Spinal cord (tissue), 10 donors: ENCODE measurements at places on chromosomes 5 and 9. TPM values are rescaled to one million over a fixed set of nuclear protein-coding genes. Genes with fewer than 3 reads are reported as not detected.

Gene SAXO1
- 0.10 TPM for total RNA-seq

Gene KIF12
- 9.0 TPM for total RNA-seq

Gene TRIP13
- 5.8 TPM for total RNA-seq

Gene EIF4E1B
- total RNA-seq = 0.44 TPM

Gene NDUFB6
- total RNA-seq = 48.6 TPM

Gene COL27A1
- 16.9 TPM for total RNA-seq

Gene PCDHAC2
- total RNA-seq = 27.1 TPM

Gene SLC34A1
- total RNA-seq = not detected

Gene SCGB3A2
- not detected for total RNA-seq

GRCh38 chr5:112283034-112283582 lies 136.0 kb downstream of the EPB41L4A start:
- H3K27ac ChIP-seq = peak overlapping the region; percentile 85
- H3K4me1 ChIP-seq = peaks cover 5% of the 10 kb centered on the region
- no peak overlapping the region for H3K4me3 ChIP-seq
- DNase-seq = no peak
- no peaks in the 10 kb centered on the region for H3K27me3 ChIP-seq

DNA sequence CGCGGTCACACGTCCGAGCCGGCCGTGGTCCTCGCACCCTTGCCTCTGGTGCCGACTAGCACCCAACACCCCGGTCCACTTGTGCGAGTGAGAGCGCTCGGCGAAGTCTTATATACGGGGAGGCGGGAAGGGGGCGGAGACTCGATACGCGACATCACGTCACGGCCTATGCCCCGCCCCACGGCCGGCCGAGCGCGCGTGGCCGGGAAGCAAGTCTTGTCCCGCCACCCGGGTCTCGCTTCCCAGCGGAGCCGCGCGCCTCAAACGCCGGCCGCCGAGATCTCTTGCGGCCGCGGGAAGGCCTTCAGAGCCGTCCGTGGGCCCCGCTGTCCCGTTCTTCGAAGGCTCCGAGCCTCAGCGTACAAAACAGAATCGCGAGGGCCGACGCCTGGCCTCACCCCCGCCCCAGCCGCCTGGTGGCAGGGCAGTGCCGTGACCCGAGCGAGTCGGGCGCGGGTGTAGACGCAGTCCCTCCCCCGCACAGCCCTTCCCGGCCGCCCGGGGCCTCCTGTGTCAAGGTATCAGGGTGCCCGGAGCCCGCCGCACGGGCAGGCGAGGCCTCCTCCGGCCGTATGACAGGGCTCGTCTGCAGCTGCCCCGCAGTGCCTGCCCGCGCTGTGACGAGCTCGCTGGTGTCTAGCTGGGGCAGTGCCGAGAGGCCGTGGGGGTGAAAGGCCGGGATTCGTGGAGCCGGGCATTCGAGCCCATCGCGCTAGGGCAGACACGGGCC lies at the start of gene PLK2:
PLK2 (minus strand) TSS at position 85 of the 730 bp plus-strand sequence. CDS start 127 bp downstream, outside the sequence.
- no peaks in the 10 kb centered on the region for H3K27me3 ChIP-seq
- peak within 1 kb of the TSS; percentile 91 for H3K4me3 ChIP-seq
- no peaks in the 10 kb centered on the region for H3K36me3 ChIP-seq
- H3K4me1 ChIP-seq = peaks cover 7% of the 10 kb centered on the region
- peak within 1 kb of the TSS; percentile 93 for H3K27ac ChIP-seq

- no peak overlapping the region for H3K27ac ChIP-seq
- H3K4me3 ChIP-seq = no peak overlapping the region
- no peak for DNase-seq
- H3K36me3 ChIP-seq = no peaks in the 10 kb centered on the region
Measured at GRCh38 chr5:61919920-61920319, 386.1 kb upstream of the KIF2A start.

GRCh38 chr5:57383093-57383861 lies 99.3 kb downstream of the ACTBL2 start:
- H3K27me3 ChIP-seq = no peaks in the 10 kb centered on the region
- DNase-seq = no peak
- H3K4me1 ChIP-seq = no peaks in the 10 kb centered on the region
- H3K27ac ChIP-seq = no peak overlapping the region

DNA sequence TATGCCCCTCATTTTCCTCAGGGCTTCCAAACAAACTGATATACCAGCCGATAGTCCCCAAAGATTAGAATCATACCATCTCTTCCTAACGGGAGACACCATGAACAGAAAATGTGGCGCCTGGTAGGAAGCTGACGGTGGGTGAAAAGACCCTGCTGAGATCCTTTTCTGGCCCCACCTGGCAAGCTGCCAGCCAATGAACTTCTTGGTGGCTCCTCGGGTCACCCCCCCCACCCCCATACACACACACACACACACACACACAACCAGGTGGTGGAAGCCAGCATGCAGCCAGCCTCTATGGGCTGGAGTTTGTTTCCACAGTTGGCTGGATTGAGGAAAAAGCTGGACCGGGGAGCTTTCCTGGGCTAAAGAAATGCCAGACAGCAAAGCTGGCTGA lies 4.8 kb upstream of the CCIN start:
- H3K27ac ChIP-seq = peak overlapping the region; percentile 90
- DNase-seq = no peak
- no peak overlapping the region for H3K4me3 ChIP-seq

- H3K4me3 ChIP-seq = no peak overlapping the region
- no peaks in the 10 kb centered on the region for H3K27me3 ChIP-seq
- no peak for DNase-seq
- no peak overlapping the region for H3K27ac ChIP-seq
- peaks cover 39% of the 10 kb centered on the region for H3K4me1 ChIP-seq
- H3K36me3 ChIP-seq = no peaks in the 10 kb centered on the region
Measured at GRCh38 chr9:36768677-36769076, 196.0 kb downstream of the MELK start.

GRCh38 chr9:129583308-129584038 lies 37.4 kb downstream of the C9orf50 start:
- peaks cover 5% of the 10 kb centered on the region for H3K4me1 ChIP-seq
- no peak overlapping the region for H3K4me3 ChIP-seq
- H3K27me3 ChIP-seq = no peaks in the 10 kb centered on the region

GRCh38 chr5:1515311-1515920 lies 8.3 kb downstream of the LPCAT1 start:
- peaks cover 53% of the 10 kb centered on the region for H3K4me1 ChIP-seq
- H3K4me3 ChIP-seq = no peak overlapping the region
- peaks cover 95% of the 10 kb centered on the region for H3K36me3 ChIP-seq
- no peak overlapping the region for H3K27ac ChIP-seq
- H3K27me3 ChIP-seq = no peaks in the 10 kb centered on the region

GRCh38 chr5:143769026-143769786 lies 42.8 kb upstream of the HMHB1 start:
- no peak for DNase-seq
- no peaks in the 10 kb centered on the region for H3K27me3 ChIP-seq
- H3K27ac ChIP-seq = no peak overlapping the region
- H3K4me1 ChIP-seq = peaks cover 3% of the 10 kb centered on the region

GRCh38 chr5:130137681-130138080 lies 233.4 kb downstream of the CHSY3 start:
- H3K27me3 ChIP-seq = no peaks in the 10 kb centered on the region
- H3K27ac ChIP-seq = no peak overlapping the region
- no peaks in the 10 kb centered on the region for H3K36me3 ChIP-seq
- no peak for DNase-seq

GRCh38 chr9:34143116-34143515 lies 16.6 kb upstream of the DCAF12 start:
- no peak for DNase-seq
- no peak overlapping the region for H3K4me3 ChIP-seq
- no peak overlapping the region for H3K27ac ChIP-seq
- no peaks in the 10 kb centered on the region for H3K27me3 ChIP-seq
- no peaks in the 10 kb centered on the region for H3K4me1 ChIP-seq
- no peaks in the 10 kb centered on the region for H3K36me3 ChIP-seq

DNA sequence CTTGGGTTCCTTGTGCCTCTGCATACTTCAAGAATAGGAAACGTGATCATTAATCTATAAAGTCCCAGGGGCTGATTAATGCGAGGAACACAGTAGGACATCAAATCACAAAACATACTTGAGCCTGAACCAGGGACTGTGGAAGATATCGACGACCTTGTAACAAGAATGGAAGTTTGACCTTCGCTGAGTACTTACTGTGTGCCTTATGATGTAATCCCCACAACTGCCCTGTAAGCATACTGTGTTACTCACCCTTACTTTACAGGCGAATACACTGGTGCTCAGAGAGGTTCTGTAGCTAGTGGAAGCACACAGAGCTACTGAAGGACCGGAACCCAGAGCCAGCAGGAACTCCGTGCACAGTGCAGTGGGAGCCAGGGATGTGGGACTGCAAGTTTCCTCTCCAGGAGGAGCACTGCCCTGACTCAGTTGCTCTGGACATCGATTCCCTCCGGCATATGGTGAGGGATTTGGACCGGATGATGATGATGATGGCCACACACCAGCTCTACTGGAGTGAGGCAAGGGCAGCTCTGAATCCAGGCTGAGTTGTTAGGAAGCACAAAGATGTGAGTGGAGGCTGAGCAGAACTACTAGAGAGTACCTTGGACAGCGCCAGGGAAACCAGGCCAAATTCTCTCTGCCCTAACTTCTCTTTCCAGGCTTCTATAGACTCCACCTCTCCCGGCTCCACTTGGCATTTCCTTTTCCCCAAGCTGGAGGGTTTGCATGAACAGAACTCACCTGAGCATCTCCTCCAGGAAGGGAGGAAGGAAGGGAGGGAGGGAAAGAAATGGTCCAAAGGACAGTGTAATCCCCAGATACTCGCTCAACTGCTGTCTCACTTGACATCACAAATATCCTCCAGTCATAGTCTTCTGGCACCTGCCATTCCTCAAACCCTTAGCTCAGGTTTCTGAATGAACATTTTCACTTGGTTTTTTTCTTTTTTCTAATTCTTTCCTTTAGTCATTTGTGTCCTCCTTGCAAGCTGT lies 1.5 kb upstream of the GABBR2 start:
- H3K27me3 ChIP-seq = peaks cover 19% of the 10 kb centered on the region
- H3K36me3 ChIP-seq = peaks cover 4% of the 10 kb centered on the region
- DNase-seq = no peak
- H3K4me3 ChIP-seq = no peak overlapping the region
- H3K27ac ChIP-seq = no peak overlapping the region

GRCh38 chr9:136185596-136186366 lies 19.1 kb downstream of the LHX3 start:
- no peaks in the 10 kb centered on the region for H3K4me1 ChIP-seq
- peaks cover 21% of the 10 kb centered on the region for H3K27me3 ChIP-seq
- H3K27ac ChIP-seq = no peak overlapping the region
- H3K4me3 ChIP-seq = no peak overlapping the region

- H3K27me3 ChIP-seq = no peaks in the 10 kb centered on the region
- H3K36me3 ChIP-seq = no peaks in the 10 kb centered on the region
- no peak overlapping the region for H3K27ac ChIP-seq
- H3K4me3 ChIP-seq = no peak overlapping the region
- H3K4me1 ChIP-seq = no peaks in the 10 kb centered on the region
- DNase-seq = no peak
Measured at GRCh38 chr5:86748538-86749105, 130.9 kb downstream of the COX7C start.

- H3K36me3 ChIP-seq = no peaks in the 10 kb centered on the region
- H3K4me1 ChIP-seq = no peaks in the 10 kb centered on the region
- H3K27ac ChIP-seq = no peak overlapping the region
- H3K27me3 ChIP-seq = no peaks in the 10 kb centered on the region
- no peak for DNase-seq
Measured at GRCh38 chr5:98603456-98603855, 170.0 kb upstream of the RGMB start.

GRCh38 chr9:3730511-3730922 lies 204.7 kb upstream of the RFX3 start:
- no peak overlapping the region for H3K4me3 ChIP-seq
- H3K27me3 ChIP-seq = no peaks in the 10 kb centered on the region
- no peak for DNase-seq

- no peak overlapping the region for H3K27ac ChIP-seq
- H3K4me3 ChIP-seq = no peak overlapping the region
- no peak for DNase-seq
- no peaks in the 10 kb centered on the region for H3K36me3 ChIP-seq
- H3K27me3 ChIP-seq = no peaks in the 10 kb centered on the region
Measured at GRCh38 chr9:86639899-86640379, 285.7 kb upstream of the TUT7 start.

- H3K27ac ChIP-seq = peak overlapping the region; percentile 78
- H3K27me3 ChIP-seq = no peaks in the 10 kb centered on the region
- H3K36me3 ChIP-seq = peaks cover 5% of the 10 kb centered on the region
- peak overlapping the region; percentile 74 for H3K4me3 ChIP-seq
- H3K4me1 ChIP-seq = peaks cover 42% of the 10 kb centered on the region
Measured at GRCh38 chr9:93574900-93575795, 1.2 kb upstream of the PHF2 start.

GRCh38 chr9:27162045-27162444 lies 53.0 kb downstream of the TEK start:
- no peaks in the 10 kb centered on the region for H3K36me3 ChIP-seq
- peaks cover 4% of the 10 kb centered on the region for H3K4me1 ChIP-seq
- no peak overlapping the region for H3K27ac ChIP-seq
- H3K27me3 ChIP-seq = no peaks in the 10 kb centered on the region
- DNase-seq = peak; percentile 60

- DNase-seq = no peak
- H3K4me1 ChIP-seq = peaks cover 27% of the 10 kb centered on the region
- no peak overlapping the region for H3K27ac ChIP-seq
- no peaks in the 10 kb centered on the region for H3K36me3 ChIP-seq
- H3K4me3 ChIP-seq = no peak overlapping the region
- peaks cover 26% of the 10 kb centered on the region for H3K27me3 ChIP-seq
Measured at GRCh38 chr9:130522233-130522808, 57.1 kb upstream of the FUBP3 start.

DNA sequence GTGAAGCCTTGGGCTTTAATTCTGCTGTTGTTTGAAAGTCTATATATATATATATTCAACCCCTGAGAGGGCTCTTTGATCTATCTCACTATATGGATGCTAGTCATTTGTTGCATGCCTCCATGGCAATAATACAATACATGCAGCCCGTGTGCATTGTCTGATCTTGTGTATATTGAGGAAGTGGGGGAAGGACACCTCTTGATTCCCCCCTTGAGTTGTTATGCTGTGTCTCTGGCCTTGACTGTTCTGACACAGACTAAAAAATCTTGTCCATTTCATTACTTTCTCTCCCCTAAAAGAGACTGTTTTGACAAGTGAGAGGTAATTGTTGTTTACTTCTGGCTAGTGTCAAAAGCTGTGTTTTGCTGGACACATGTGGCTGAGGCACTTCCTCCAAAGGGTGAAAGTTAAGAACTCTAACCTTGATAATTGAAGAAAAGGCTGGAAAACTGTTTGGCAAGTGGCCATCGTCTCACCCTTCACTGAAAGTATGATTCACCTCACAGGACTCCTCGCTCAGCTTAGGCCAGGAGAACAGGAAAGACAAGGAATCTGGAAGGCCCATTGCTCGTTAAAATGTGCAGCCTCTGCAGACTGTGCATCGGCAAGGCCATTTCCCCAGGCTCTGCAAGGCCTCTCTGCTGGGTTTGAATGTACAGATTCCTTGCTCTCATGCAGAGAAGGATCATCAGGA lies 304.0 kb downstream of the PRELID2 start:
- H3K36me3 ChIP-seq = no peaks in the 10 kb centered on the region
- H3K4me1 ChIP-seq = no peaks in the 10 kb centered on the region
- no peak for DNase-seq
- H3K27me3 ChIP-seq = no peaks in the 10 kb centered on the region
